ENCODE measurements at places on chromosomes 3 and 15. TPM values are rescaled to one million over a fixed set of nuclear protein-coding genes. Genes with fewer than 3 reads are reported as not detected.

The GATA2 gene
- 1.9 TPM for polyA plus RNA-seq

The SEMA3F gene
- polyA plus RNA-seq = 8.9 TPM

The GOLGA8O gene
- polyA plus RNA-seq = 0.13 TPM

GRCh38 chr3:30285188-30286006 is 321.0 kb upstream of the TGFBR2 start:
- H3K27ac ChIP-seq = no peak overlapping the region
- DNase-seq = no peak
- no peaks in the 10 kb centered on the region for H3K36me3 ChIP-seq
- no peak overlapping the region for H3K4me3 ChIP-seq
- H3K4me1 ChIP-seq = peaks cover 19% of the 10 kb centered on the region
- no peaks in the 10 kb centered on the region for H3K27me3 ChIP-seq

The FOXB1 gene
- 0.03 TPM for polyA plus RNA-seq

GRCh38 chr15:45364271-45364670 is 14.1 kb downstream of the GATM start:
- DNase-seq = no peak
- no peak overlapping the region for H3K27ac ChIP-seq
- no peak overlapping the region for H3K4me3 ChIP-seq
- H3K36me3 ChIP-seq = peaks cover 47% of the 10 kb centered on the region

The NEK10 gene
- polyA plus RNA-seq = 0.87 TPM

- no peak for DNase-seq
- no peaks in the 10 kb centered on the region for H3K27me3 ChIP-seq
- H3K4me3 ChIP-seq = no peak overlapping the region
- H3K27ac ChIP-seq = no peak overlapping the region
- H3K36me3 ChIP-seq = no peaks in the 10 kb centered on the region
Measured at GRCh38 chr3:140597364-140597763, 80.5 kb upstream of the TRIM42 start.

DNA sequence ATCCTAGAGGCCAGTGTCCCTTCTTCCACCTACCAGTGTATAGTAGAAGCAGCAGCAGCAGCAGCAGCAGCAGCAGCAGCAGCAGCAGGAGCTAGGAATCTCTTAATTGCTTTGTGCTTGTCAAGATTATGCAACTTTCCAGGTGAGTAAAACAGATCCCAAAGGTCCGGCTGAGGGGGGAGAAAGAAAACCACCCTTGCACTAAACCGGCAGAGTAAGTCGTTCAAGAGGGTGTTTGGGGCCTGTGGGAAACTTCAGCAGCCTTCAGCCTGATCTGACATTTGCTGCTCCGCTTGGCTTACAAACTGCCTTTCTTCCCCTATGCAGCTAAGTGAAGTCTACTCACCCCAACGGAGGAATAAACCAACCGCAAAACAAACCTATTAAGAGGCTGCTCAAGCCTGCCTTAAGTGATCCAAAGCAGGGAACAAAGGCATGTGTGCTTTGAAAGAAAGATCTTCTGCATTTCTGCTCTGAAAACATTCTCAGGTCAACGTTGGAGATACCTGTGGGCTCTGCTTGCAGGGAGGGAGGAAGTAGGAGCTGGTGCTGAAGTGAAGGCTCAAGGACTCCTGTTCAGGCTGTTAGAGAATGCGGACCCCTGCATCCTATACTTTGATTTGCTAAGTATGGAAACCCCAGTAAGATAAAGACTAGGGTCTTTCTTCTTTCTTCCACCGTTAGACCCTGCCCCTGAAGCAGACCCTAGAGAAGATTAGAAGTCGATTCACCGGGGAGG is 35.7 kb upstream of the DLG1 start:
- peak; percentile 69 for DNase-seq
- no peaks in the 10 kb centered on the region for H3K36me3 ChIP-seq
- no peak overlapping the region for H3K4me3 ChIP-seq
- no peaks in the 10 kb centered on the region for H3K27me3 ChIP-seq
- H3K27ac ChIP-seq = no peak overlapping the region

- H3K4me3 ChIP-seq = no peak overlapping the region
- no peak for DNase-seq
- peaks cover 25% of the 10 kb centered on the region for H3K36me3 ChIP-seq
- no peaks in the 10 kb centered on the region for H3K27me3 ChIP-seq
Measured at GRCh38 chr3:52288674-52289073, 1.0 kb downstream of the GLYCTK start.

Data from large intestine (tissue), 12 donors.